ENCODE measurements at places on chromosomes 12 and 14.

GRCh38 chr14:23023022-23023794 lies 11.5 kb downstream of the PSMB5 start:
- DNase-seq = no peak

- DNase-seq = no peak
Observed at GRCh38 chr12:28882444-28882843, 266.6 kb upstream of the FAR2 start.

- DNase-seq = no peak
Observed at GRCh38 chr12:124938108-124938507, 23.7 kb upstream of the UBC start.

DNA sequence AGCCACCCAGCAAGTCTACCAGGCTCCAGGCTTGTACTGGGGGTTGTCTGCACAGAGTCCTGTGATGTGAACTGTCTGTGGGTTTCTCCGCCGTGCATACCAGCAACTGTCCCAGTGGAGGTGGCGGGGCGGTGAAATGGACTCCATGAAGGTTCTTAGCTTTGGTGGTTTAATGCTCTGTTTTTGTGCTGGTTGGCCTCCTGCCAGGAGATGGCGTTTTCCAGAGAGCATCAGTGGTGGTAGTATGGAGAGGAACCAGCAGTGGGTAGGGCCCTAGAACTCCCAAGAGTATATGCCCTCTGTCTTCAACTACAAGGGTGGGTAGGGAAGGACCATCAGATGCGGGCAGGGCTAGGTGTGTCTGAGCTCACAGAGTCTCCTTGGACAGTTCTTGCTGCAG lies 303.8 kb downstream of the TMEM121 start:
- DNase-seq = no peak

GRCh38 chr12:95605875-95606274 lies 54.6 kb upstream of the USP44 start:
- DNase-seq = no peak

GRCh38 chr12:64480148-64480547 lies 28.2 kb downstream of the TBK1 start:
- DNase-seq = no peak

DNA sequence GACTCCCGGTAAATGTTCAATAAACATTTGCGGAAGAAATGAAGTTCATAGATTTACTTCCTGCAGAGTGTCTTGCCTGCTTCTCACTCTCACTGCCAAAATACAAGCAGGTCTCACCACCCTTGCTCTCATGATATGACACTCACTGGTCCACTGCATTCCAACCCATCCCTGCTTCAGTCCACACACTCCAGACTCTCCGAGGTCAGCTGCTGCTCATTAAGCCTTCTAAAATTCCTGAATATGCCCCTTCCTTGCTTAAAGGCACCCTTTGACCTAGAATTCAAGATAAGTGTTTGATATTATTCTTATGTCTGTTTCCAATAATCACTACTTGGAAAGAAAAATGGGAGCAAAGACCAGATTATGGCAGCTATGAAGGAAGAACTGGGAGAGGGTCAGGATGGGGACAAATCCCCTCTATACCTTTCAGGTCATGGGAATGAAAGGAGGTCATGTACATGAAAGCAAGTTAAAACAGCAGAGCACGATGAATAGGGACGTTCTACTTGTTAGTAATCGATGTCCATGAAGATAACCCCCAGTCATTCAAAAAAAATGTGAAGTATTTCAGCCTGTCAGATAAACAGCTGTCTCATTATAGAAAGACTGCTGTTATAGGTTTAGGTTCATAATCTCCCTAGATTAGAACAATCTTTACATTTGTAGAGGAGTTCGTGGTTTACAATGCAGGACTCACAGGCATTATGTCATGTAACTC lies 10.5 kb upstream of the NID2 start:
- no peak for DNase-seq

- DNase-seq = no peak
Observed at GRCh38 chr14:61452452-61452851, 131.1 kb downstream of the PRKCH start.

GRCh38 chr12:9951026-9951675 lies 19.0 kb upstream of the CLEC2A start:
- DNase-seq = no peak

Measured in ovary (tissue), 10 donors.